Mammary epithelial cell (primary cell): ENCODE measurements at places on chromosomes 1 and 21. TPM values are rescaled to one million over a fixed set of nuclear protein-coding genes. Genes with fewer than 3 reads are reported as not detected.

The CFHR3 gene
- 0.19 TPM in 1 of 2 replicates, not detected in the other for total RNA-seq

The CGN gene
- total RNA-seq: 2.0 TPM

The KLF18 gene
- not detected in 2 replicates for total RNA-seq

The DCST1 gene
- total RNA-seq: not detected

The KRTAP13-2 gene
- not detected for total RNA-seq

The KCND3 gene
- total RNA-seq: 0.48 and 0.64 TPM in 2 replicates

The CYP4A11 gene
- total RNA-seq: not detected in 2 replicates
